Stimulated activated CD8-positive, alpha-beta memory T cell treated with anti-CD3 and anti-CD28 coated beads, Interleukin-15, amount 100 ng/mL, for 24 hours (primary cell): ENCODE measurements at places on chromosomes 16 and 17.

- DNase-seq, result no peak
These were observed 5.5 kb upstream of the VKORC1 start for GRCh38 chr16:31099860-31100638.

DNA sequence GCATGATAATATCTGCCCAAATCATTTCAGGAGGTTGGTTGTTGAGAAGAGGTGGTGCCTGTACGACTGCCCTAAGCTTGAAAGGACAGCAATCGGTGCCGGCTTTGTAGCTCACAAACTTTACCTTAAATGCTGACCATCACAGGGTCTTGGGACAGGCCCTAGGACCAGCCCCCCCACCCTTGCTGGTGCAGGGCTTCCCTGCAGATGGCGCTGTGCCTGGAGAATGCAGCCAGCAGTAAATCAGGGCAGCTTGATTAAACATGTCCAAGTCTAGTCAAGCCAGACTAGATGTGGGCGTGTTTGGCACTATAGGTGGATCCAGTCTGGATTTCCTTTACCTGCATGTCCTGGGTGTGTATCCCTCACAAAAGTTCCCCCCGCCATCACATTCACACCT is 135.5 kb upstream of the CRHR1 start:
- DNase-seq, result no peak

DNA sequence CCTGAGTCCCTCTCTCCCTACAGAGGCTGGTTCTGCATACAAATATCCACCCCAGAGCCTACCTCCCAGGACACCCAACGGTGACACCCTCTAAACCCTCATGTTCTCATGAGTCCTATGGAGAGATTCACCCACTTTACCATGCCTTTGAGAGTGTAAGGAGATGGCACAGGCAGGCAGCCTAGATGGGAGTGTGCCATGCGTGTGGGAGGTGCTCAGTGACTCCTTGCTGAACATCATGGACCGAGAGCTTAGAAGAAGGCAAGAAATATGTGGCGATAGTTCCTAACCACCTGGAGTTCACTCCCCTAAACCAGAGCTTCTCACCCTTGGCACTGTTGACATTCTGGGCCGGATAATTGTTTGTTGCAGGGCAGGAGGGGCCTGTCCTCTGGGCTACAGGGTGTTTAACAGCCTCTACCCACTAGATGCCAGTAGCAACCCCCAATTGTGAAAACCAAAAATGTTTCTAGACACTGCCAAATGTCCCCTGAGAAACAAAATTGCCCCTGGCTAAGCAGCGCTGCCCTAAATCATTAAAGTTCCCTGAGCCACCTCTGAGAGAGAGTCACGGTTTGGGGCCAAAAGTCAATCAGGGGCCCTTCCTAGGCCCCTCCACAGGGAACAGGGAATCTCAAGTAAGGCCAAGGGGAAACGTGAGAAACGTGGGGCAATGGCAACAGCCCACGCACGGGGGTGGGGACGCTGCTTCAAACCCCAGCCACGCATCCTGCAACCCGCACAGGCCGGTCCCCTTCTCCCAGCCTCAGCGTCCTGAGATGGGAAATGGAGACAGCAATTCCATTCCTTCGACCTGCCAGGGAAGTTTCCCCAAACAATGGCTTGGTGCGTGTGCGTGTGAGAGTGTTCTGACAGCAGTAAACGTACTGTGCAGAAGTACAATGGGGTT is 66.8 kb downstream of the C16orf78 start:
- no peak for DNase-seq

GRCh38 chr17:81563861-81564586 is 11.9 kb upstream of the FAAP100 start:
- no peak for DNase-seq

DNA sequence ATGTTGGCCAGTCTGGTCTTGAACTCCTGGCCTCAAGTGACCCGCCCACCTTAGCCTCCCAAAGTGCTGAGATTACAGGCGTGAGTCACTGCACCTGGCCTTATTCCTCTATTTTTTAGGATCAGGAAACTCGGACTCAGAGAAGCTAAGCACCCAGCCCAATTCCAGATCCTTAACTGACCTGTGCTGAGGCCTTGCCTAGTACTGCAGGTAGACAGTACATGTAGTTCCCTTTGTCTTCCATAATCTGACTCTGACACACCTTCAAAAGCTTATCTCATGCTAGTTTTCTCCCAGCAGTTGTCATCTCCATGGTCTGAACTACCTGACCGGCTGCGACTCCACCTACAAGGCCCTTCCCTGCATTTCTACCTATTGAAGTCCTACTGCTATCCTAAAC is 65.7 kb upstream of the AXIN2 start:
- DNase-seq, result no peak

DNA sequence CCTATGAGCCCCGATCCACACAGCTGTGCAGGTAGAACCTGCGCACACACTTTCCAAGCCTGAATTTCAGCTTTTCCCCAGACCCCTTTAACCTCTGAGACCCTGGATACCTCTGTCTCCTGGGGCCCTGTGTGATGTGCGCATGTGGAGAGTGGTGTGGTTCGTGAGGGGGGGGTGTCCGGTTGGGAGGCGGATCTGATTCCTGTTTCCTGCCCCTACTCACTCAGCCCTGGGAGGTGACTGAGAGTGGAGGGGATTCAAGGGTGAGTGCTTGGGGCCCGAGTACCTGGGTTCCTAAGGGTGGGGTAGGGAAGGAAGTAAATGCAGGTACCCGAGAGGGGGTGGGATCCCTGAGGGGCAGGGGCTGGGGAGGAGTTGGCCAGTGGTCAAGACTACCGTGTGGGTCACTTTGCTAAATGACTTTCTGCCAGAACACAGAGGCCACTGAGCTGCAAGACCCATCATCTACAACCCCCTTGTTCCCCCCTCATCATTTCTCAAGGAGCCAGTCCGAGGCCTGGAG is 621 bp downstream of the ARHGEF15 start:
- no peak for DNase-seq
